ENCODE measurements at places on chromosomes 6 and 20.

- DNase-seq = peak; percentile 33
These were observed 133.8 kb downstream of the SMOC2 start for GRCh38 chr6:168574699-168575195.

DNA sequence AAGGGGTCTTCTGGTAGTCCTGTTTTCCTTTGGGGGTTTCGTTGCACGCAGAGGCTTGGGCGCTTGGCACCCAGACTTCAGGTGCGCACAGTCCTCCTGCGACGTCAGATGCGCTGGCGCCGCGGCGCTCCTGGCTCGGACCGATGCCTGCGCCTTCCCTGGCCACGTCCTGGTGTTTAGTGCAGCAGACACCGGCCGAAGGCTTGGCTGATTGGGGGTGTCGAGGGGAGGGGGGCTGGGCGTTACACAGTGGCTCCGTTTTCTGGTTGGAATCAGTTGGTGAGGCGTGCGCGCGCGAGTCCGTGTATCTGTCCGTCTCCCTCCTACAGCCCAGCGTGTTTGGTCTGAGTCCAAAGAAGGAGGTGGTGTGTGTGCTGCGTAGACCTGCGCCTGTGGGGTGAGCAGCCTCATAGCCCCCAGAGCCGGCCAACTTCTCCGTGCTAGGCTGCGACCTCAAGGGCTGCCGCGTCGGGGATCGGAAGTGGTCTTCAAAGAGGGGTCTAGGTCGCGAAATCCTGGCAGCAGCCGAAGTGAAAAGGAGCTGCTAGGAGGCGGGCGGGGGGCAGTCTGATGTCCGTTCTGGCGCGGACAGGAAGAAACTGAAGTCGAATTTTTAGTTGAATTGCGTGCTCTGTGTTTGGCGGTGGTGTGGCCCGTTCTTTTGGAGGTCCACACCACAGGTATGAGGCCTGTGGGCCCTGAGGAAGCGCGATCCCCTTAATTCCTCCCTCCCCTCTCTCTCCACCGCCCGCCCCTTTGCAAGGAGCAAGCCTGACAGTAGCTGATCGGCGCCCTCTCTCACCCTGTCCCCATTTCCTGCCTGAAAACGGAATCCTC, 1.5 kb downstream of the SYNDIG1 start:
- no peak for DNase-seq

GRCh38 chr6:106097411-106098231, 11.5 kb downstream of the PRDM1 start:
- no peak for DNase-seq

DNA sequence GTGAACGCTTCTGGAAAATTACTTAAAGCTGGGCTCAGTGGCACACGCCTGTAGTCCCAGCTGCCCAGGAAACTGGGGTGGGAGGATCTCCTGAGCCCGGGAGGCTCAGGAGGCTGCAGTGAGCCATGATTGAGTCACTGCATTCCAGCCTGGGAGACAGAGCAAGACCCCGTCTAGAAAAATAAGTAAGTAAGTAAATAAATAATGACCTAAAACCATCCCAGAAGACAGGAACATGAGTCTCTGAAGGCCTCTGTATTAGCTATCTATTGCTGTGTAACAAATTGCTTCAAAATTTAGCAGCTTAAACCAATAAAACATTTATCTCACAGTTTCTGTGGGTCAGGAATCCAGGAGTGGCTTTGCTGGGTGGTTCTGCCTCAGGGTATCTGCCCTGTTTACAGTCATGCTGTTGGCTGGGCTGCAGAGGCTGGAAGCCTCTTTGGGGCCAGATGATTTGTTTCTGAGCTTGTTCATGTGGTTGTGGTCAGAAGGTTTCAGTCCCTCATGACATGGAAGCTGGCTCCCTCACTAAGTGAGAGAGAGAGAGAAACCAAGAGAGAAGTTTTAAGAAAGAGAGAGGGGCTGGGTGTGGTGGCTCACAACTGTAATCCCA, 48.4 kb upstream of the NCOA3 start:
- no peak for DNase-seq

DNA sequence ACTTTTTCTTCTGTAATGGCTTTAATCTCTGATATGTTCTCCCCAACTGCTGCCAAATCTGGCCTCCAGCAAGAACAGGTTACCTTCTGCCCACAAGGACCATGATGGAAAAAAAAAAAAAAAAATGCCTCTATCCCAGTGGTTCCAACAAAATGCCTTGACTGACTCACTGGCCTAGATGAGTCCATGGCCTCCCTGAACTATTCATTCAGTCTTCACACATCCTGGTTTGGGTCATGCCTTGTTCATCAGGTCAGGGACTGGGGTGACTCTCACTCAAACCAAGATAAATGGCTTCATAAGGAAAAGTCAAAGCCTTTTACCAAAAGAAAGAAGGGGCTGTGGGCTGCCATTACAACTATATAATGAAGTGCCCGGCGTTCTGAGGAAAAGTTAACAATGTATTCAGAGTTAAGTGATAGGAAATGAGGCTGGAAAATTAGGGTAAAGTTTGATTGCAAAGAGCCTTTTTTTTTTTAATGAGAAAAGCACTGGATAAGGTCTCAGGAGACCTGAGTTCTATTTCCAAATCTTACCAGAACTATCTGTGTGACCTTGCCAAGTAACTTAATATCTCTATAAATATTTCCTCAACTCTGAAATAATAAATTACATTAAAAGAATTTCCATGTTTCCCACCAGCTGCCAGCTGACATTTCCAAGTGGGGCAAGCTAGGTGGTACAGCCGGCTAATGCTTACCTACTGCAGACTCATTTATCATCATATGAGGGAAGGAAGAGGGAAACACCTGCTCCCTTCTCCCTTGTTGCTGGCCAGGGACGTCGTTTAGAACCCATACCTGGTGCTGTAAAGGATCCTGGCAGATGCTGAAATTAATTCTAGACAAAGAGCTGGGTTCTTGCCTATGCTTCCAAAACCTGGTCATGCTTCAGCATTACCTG, 380.0 kb upstream of the MARCKS start:
- no peak for DNase-seq

DNA sequence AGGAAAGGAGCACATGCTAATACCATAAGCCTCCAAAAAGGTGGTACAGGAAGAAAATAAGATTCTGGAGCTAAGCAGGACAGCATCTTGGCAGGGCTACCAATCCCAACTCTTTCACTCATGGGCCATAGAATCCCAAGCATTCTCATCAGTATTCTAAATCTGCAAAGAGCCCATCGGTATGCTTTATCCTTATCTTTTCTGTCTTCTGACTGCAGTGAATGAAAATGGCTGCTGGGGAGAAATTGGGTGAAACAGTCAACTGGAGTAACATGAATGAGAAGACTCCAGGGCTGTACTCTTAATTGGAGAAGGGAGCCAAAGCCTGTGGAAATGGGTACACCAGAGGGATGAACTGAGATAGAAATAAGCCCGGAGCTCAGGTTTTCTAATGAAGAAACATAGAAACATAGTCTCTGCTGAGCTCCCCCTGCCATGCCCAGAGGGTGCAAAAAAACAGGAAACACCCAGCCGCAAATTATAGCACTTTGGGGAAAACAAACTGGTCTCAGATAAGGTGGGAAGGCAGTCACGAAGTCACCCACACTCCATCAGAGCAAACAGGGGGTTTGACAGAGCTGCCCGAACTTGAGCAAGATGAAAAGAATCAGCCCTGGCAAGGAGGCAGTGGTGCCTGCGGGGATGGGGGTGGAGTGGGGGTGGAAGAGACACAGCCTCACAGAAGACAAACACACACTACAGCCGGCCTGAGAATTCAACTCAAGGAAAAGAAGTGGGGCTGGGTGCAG, 35.4 kb upstream of the E2F3 start:
- no peak for DNase-seq

- no peak for DNase-seq
These were observed 5.9 kb downstream of the KIFC1 start for GRCh38 chr6:33397541-33397940.

DNA sequence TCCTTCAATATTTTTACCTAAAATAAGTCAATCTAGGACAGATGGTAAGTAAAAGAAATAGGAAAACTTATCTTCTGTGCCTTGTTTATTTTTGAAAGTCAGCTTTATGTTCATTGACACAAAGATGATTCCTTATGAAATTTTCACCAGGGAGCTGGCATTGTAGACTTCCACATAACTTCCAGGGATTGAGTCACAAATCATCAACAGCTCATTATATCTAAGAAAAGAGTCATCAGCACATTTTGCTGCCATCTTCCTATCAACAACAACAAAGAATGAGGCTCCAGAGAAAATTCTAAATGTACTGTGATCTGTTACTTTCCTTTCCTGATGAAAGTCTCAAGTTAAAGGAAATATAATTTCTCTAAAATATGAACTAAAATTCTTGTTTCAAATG, 48.5 kb downstream of the CFAP61 start:
- DNase-seq = peak; percentile 78

DNA sequence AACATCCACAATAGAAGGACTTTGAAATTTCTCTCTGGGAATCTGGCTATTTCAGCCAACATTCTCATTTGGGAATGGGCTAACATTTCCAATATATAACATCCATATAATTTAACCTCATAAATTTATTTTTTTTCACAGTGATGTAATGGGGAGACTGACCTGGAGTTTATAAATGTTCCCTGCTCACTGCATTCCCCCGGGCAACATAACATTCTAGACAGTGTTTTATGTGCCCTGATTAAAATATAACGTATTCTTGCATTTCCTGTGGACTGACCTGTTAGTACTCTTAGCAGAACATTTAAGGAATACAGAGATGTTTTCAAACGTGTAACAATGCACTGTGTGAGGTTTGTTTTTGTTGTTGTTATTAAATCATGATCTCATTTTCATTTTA, 20.9 kb downstream of the TSHZ2 start:
- DNase-seq = no peak

- DNase-seq = no peak
These were observed 97.2 kb upstream of the MAP7 start for GRCh38 chr6:136647363-136647852.

DNA sequence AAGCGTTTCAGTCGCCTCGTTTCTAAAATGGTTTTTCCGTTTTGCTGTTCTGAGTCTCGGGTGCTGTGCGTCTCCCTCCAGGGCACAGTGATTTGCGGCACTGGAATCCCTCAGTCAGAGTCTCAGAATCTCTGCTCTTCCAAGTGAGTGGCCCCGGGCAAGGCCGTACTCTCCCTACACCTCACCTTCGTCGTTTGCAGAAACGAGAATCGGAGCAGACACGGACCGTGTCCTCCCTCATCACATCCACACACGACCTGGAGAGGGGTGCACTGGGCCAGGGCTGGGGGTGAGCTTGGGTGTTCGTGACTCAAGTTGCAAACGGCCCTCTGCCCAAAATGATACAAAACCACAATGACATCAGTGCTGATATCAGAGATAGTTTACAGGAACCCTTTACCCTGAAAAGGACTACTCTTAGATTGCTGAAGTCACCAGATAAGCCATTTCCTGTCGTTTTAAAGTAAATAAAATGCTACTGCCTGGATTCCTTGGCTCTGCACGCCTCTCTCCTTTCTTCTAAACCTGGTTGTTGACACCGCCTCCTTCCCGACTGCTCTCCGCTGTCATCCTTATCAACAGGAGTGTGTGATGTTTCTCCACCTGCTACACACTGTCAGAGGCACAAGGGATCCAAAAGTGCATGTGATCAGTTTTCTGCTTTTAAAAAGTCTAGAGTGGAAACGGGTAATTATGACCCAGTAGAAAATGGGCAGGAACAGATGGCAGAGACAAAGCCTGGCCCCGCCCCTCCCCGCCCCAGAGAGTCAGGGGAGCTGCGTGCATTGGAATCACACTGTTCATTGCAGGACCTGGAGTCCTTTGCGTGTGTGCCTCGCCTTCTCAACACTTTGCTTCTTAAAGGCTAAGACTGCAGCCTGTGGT, 38.4 kb downstream of the KIF25 start:
- DNase-seq = no peak

- peak; percentile 93 for DNase-seq
These were observed 173.3 kb downstream of the CD83 start for GRCh38 chr6:14290772-14291330.

DNA sequence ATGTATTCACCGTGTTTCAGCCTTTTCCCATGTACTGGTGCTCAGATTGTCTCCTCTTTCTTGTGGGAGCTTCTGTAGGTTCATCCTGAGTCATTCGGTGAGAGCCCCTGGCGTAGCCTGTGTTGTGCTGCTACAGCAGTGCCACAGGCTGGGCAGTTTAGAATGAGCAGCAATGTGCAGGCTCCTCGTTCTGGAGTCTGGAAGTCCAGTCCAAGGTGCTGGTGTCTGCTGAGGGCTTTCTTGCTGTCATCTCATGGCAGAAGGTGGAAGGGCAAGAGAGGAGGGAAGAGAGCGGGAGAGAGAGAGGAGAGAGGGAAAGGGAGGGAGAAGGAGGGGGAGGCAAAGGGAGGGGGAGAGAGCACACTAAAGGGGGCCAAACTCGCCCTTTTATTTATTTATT, 15.1 kb downstream of the OSBPL2 start:
- DNase-seq = no peak

GRCh38 chr20:62876902-62877816, 15.5 kb upstream of the TCFL5 start:
- no peak for DNase-seq

GRCh38 chr20:6533761-6534479, 233.6 kb upstream of the BMP2 start:
- DNase-seq = peak; percentile 27

GRCh38 chr20:50980071-50980681, 21.6 kb downstream of the MOCS3 start:
- DNase-seq = no peak

- no peak for DNase-seq
These were observed 113.8 kb downstream of the PLEKHG1 start for GRCh38 chr6:150713487-150713886.

DNA sequence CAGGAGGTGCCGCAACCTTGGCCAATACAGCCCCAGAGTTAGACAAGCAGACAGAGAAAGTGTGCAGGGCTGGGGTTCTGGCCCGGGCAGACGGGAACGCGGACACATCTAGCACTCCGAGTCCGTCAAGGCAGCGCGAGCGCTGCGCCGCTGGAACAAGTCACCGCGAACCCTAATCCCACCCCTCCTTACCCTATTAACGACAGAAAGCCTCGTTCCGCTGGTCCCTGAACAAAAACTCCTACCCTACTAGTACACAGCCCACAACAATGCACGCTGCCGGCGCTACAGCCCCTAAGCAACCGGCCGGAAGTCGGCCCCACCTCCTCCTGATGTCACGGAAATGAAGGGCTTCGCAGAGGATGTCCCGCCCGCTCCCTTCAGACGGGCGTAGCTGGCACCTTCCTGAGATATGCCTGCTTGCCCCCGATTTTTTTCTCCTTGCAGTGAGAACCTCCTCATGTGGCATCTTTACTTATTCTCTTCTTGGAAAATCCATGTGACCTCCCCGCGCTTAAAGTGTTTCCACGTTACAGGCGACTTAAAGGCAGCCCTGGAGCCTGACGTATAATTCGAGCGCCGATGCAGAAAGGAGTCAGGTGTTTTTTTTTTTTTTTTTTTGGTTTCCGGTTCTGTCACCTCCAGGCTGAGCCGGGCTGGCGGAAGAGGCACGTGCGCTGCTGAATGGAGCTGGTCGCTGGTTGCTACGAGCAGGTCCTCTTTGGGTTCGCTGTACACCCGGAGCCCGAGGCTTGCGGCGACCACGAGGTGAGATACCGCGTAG, at the start of the genes C6orf52 and PAK1IP1:
C6orf52 (minus strand) TSS at position 315 of the 784 bp plus-strand sequence. CDS start 7,066 bp downstream, outside the sequence.
PAK1IP1 (plus strand) TSS at position 671 of the 784 bp plus-strand sequence; CDS start at position 685, 14 bp downstream.
- peak; percentile 98 for DNase-seq

GRCh38 chr6:45830441-45831139, 185.1 kb downstream of the CLIC5 start:
- no peak for DNase-seq

GRCh38 chr20:19368351-19368750, 155.9 kb downstream of the SLC24A3 start:
- no peak for DNase-seq
